AML-193 (cell line): ENCODE measurements at places on chromosomes 3 and 15.

GRCh38 chr15:93087825-93088199, 1.2 kb downstream of the RGMA start:
- peak; percentile 50 for DNase-seq

GRCh38 chr3:174532216-174532615, 326.9 kb upstream of the NAALADL2 start:
- DNase-seq = no peak

GRCh38 chr3:5581743-5582142, 394.2 kb downstream of the EDEM1 start:
- DNase-seq = no peak

DNA sequence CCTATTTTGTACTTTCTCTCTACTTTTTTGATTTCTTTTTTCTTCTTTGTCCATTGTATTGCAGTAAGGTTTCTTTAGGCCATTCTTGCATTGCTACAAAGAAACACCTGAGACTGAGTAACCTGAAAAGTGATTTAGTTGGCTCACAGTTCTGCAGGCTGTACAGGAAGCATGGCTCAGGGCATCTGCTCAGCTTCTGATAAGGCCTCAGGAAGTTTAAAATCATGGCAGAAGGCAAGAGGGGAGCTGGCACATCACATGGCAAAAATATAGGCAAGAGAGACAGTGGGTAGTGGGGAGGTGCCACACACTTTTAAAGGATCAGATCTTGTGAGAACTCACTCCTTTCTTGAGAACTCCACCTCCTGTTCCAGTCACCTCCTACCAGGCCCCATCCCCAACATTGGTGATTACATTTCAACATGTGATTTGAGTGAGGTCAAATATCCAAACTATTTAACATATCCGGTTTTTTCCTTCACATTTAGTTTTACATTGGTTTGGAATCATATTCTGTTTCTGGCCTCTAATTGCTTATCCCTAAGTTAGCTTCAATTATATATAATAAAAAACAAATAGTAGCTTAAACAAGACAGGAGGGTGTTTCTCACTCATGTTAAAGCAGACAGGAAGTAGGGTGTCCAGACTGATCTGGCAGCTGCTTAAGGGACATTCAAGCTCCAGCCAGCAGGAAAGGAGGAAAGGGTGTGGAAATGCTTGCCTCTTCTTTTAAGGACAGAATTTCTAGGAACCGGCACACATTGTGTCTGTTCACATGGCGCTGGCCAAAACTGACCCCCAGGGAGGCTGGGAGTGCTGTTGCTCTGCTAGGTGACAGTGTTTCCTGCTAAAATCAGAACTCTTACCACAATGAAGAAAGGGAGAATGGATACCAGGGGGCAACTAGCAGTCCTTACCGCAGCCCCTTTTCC, 28.8 kb upstream of the SKOR1 start:
- DNase-seq = no peak

- no peak for DNase-seq
These were observed 9.1 kb downstream of the FES start for GRCh38 chr15:90893175-90894090.

DNA sequence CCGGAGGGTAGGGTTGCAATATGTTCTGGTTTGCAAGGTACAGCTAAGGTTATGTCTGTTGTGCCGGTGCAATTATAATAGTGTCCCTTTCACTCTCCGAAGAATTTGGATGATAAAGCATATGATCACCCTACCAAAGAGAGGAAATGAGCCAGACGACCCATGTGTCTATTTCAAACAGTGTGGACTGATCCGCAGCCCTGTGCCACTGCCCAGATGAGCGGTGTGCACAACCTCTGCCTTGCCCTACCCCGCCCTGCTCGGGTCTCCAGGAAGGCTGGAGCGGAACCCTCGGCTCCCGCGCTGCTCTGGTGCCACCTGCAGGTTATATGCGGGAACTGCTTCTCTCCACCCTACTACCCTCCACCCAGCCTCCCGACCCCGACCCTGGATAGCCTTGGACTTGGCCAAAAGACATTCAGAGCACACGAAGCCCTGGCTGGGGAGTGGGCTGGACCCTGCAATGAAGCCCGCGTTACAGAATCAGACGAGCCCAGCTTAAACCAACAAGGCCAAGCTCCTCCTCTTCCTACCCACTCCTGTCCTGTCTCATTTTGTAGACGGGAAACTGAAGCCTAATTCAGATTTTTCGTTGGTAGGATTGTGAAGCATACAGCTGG, 68.4 kb upstream of the CHRNB4 start:
- no peak for DNase-seq

DNA sequence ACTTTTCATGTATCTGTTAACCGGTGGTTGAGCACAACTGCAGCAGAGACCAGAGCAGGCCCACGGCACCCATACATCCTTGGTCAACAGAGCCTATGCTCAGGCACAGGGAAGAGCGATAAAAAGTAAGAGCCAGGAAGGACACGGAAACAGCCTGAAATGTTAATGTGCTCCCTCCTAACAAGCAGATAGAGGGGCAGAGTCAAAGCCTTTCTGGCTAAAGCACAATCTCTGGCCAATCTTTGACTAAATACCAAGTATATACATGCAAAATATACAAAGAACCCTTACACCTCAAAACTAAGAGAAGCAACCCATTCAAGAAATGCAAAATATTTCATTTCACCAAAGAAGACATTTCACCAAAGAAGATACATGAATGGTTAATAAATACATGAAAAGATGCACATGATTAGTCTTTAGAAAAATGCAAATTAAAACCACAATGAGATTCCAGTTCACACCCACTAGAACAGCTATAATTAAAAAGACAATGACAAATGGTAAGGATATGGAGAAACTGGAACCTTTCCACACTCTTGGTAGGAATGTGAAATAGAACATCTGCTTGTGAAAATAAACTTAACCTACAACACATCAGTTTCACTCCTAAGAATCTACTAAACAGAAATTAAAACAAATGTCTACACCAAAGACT, 88.0 kb downstream of the OSBPL10 start:
- DNase-seq = no peak

DNA sequence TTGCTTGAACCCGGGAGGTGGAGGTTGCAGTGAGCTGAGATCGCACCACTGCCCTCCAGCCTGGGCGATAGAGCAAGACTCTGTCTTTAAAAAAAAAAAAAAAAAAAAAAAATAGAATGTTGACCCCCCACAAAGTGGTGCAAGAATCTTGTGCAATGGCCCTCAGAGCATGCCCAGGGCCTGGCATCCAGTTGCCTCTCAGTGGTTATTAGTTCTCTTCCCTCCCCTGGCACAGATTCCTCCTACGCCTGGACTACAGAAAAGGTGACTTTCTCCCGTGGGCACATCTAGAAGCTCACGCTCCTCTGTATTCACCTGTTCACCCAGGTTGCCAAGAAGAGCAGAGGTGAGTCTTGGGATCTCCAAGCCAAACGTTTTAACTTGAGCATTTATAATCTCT, 36.7 kb downstream of the ACSBG1 start:
- peak; percentile 34 for DNase-seq

DNA sequence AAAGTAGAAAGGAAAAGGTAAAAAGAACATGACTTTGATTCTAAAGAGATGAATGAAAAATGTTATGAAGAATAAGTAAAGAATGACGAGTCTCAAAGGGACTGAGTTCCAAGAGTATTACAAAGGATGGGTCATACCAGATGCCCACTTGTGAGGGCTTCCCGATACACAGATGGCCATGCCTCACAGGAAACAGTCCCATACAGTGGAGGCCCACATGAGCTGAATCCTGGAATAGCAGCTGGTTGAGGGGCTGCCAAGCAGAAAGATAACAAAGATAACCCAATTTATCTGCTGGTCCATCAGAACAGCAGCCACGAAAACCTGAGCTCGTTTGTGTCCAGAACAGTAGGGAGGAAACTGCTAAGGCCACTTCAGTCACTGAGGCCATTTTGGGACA, 3.7 kb downstream of the SSR3 start:
- no peak for DNase-seq

DNA sequence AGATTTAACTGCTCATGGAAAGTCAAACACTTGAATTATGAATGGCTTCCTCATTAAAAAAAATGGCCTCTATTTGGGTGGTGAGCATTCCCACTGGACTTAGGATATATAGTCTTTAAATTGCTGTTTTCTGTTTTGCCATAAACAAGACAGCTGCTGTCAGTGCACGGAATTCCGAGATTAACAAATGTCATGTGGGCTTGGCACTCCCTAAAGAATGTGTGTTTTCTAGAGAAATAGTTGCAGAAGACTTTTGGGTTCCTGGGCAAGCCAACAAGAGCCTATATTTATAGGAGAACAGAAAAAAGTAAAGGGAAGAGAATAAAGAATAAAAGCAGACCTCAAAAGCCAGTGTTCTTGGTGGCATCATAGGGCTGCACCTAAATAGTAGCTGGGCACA, 13.6 kb upstream of the TFG start:
- DNase-seq = no peak

- DNase-seq = peak; percentile 89
These were observed 1.9 kb upstream of the ALS2CL start for GRCh38 chr3:46695177-46695961.

DNA sequence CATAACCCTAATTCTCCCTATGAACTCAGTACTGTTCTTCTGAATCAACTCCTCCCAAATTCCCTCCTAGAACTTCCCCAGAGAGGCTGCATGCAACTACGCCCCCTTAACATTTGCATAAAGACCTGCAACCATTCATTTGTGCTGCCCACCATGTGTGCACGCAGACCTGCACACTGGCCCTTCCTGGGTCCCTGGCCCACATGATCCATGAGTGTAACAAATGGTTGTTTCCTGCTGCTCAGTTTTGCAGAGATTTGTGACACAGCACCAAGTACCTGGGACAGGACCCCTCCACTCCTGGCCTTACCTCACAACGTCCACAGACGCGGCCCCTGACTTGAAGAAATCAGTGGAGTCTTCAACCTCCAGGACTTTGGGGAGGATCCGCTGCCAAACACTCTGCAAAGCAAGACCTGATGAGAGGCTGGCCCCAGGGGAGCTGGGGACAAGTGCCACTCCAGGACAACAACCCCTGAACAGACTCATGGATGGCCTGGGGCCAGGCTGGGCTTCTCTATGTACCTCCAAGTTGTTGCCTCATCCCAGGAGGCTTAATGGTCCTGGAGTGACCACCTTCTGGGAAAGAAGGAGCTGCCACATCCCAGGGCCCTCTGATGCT, 33.8 kb downstream of the ALDH1L1 start:
- no peak for DNase-seq

- no peak for DNase-seq
These were observed 115.8 kb downstream of the DUT start for GRCh38 chr15:48447058-48447457.

GRCh38 chr15:79090487-79091203, at the start of gene RASGRF1:
TSS of gene RASGRF1 (minus strand) at chr15:79090780. CDS start at chr15:79090498, 282 bp downstream.
- DNase-seq = no peak

GRCh38 chr3:49535971-49536874, 18.1 kb upstream of the BSN start:
- no peak for DNase-seq

GRCh38 chr3:58359621-58360020, 26.9 kb downstream of the PXK start:
- no peak for DNase-seq

- DNase-seq = no peak
These were observed 17.9 kb downstream of the PAK6 start for GRCh38 chr15:40256638-40257235.

- DNase-seq = no peak
These were observed 3.7 kb downstream of the NR2F2 start for GRCh38 chr15:96334017-96334704.

DNA sequence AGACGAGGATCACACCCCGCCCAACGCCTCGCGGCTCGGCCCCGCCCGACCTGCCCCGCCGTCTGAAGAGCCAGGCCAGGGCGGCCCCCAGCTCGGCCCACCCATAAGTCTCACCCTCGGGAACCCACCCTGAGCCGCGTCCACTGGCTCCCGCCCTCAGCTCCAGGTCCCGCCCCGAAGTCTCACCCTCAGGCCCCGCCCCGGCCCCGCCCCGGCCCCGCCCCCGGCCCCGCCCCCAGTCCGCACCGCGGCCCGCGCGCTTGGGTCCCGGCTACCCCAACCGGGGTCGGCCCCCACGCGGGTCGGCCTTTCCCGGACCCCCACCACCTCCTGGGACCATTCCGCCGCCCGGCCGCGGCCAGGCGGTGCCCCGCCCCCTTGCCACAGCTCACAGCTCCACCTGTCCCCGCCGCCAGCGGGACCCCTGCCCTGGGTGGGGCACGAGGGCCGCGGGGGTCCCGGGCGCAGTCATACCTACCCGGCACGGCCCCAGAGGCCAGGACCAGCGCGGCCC, 489 bp downstream of the CSPG5 start:
- DNase-seq = no peak

DNA sequence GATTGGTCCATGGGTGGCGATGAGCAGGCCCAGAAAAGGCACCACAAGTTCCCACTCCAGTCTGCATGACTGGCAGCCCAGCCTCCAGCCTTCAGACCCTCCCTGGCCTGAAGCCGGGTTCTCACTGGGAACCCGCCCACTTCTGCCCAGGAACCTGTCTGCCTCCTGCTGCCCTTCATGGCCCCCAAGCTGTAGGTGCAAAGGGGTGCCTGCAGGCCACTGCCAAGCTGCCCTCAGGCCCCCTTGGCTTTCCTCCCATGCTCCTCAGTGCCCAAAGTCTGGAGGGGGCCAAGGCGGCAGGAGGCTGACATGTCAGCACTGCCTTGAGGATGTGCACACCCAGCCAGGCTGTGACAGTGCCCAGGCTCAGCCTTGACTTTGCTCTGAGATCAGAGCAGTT, 488.5 kb upstream of the THBS1 start:
- no peak for DNase-seq

DNA sequence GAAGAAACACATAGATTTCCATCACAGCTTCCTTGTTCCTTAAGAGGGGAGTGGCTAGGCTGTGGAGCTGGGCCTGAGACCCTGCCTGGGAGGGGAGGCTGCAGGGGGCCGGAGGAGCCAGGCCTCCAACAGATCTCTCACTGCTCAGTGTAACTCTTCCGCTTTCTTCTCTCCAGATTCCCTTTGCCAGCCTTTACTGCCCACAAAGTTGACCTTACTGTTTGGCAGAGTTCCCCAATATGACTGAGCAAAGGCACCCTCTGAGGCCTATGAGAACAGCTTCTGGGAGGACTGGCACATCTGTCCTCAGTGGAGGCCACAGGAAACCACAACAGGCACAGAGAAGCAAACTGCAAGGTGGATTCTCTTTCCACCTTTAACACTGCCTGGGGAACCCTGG, 38.1 kb downstream of the SLCO2A1 start:
- DNase-seq = peak; percentile 9

DNA sequence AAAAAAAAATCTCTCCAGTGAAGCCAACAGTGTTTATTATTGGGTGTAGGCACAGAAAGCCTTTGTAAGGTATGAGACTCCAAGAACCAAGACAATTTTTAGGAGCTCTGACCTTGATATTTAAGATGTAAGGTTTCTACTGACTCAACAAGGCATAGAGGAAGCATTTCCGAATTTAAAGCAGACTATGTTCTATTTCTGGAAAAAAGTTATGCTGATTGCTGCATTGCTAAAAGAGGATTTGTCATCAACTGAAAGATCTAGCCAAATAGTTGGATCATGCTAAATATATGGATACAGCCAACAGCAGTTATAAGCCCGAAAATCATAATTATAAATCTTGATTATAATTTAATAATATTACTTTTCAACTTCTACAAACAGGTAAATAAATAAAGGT, 53.3 kb upstream of the MELTF start:
- DNase-seq = no peak

- DNase-seq = no peak
These were observed at the start of gene RARRES1 for GRCh38 chr3:158731938-158732855. TSS of gene RARRES1 (minus strand) at chr3:158732457. CDS start at chr3:158732415, 42 bp downstream.
